ENCODE measurements at places on chromosomes 16 and 17. TPM values are rescaled to one million over a fixed set of nuclear protein-coding genes. Genes with fewer than 3 reads are reported as not detected.

MAF gene
- 100 TPM for total RNA-seq

EVPL gene
- 0.16 TPM for total RNA-seq

DYNLRB2 gene
- not detected for total RNA-seq

CORO1A gene
- total RNA-seq, result 56.2 TPM

- no peak for DNase-seq
Observed at GRCh38 chr17:6491071-6491700, 46.9 kb downstream of the PIMREG start.

- peak; percentile 51 for DNase-seq
Observed at GRCh38 chr17:50893183-50893993, 27.2 kb upstream of the TOB1 start.

- no peak for DNase-seq
Observed at GRCh38 chr16:17166095-17166494, 304.7 kb downstream of the XYLT1 start.

DNA sequence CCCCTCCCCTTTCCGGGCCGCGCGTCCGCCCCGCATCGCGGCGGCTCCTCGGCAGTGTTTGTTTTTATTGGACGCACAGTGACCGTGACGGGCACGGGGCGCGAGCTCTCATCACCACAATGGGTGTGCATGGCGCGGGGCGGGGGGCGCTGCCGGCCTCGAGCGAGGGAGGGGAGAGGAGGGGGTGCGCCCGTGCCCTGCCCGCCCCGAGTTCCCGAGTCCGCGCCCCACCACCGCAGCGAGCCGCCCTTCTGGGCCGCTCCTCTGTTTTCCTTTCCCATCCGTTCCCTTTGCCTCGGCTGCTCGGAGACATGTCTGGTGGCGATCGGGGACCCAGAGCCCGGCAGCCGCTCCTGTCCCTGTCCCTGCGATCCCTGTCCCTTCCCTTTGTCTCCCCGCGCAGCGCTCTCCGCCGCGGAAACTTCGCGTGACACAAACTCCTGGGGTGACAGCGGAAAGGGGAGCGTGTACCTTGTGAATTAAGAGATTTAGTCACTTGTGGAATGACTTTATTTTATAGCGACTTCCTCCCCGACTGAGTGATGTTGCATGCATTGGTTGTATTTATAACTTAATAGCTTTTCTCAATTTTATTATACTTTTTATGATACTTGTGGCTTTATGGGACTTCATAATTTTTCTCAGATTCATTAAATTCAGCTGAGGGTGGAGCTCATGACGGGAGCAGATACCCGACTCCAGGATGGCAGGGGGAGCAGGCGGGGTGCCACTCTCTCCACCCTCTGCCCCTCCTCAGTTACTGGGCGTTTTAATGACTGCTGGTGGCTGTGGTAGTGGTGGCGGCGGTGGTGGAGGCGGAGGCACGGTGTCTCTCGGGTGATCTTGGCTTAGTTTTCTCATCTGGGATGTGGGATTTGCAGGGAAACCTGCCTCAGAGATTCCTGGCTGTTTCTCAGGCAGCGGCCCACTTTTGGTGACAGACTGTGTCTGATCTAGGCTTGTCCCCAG, 40.8 kb downstream of the MRM1 start:
- no peak for DNase-seq

- peak; percentile 93 for DNase-seq
Observed at GRCh38 chr17:79741751-79742588, 11.2 kb downstream of the ENPP7 start.

DNA sequence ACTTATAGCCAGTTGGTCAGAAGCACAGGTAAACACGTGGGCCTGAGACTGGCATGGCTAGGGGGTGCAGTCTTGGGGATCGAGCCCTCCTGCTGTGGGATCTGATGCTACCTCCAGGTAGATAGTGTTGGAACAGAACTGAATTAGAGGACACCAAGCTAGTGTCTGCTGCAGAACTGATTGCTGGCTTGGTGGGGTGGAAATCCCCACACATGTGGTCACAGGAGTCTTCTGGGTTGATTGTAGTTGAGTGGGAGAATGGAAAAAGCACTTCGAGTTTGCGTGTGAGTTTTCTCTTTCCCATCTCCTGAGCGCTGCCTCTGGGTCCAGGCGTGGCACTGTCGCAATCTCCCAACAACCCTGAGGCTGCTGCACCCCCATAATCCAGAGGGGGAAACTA, 8.0 kb upstream of the SPATA32 start:
- DNase-seq, result no peak

DNA sequence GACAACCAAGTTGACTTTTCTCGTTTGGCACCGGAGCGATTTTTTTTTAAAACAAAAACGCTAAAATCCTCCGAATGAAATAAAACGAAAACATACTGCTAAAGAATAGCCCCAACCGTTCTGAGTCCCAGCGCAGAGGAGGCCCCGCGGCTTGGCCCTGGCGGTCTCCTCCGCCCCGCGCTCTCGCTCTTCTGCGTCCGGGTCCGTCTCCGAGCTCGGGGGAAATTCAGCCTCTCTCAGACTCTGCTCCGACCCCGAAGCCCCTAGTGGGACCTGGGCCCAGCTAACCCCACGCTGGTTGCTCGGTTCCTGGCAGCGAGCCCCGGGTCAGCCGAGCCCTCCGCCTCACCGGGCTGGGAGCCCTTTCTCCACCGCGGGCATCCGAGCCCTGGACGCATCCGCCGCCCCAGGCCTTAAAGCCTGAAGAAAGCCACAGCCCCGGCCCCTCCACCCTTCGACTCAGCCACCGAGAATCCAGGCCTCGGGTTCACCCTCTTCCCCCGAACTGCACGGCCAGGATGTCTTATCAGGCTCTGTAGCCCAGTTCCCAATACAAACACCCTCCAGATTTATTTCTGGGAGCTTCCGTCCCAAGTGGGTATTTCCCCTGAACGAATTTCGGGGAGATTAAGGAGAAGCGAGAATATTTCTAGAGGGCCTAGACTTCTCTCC, 1.2 kb downstream of the TBX2 start:
- no peak for DNase-seq

Measured in mesenteric fat pad (tissue), 1 donor.